ENCODE measurements at places on chromosomes 1 and 21. TPM values are rescaled to one million over a fixed set of nuclear protein-coding genes. Genes with fewer than 3 reads are reported as not detected.

ILDR2 gene
- total RNA-seq, result 0.38 TPM

CFHR5 gene
- not detected for total RNA-seq

SPATC1L gene
- total RNA-seq, result 6.2 TPM

SLFNL1 gene
- total RNA-seq, result not detected

RAB3B gene
- 96.5 TPM for total RNA-seq

KLHDC9 gene
- 5.3 TPM for total RNA-seq

RAB42 gene
- 0.46 TPM for total RNA-seq

MAP1LC3C gene
- total RNA-seq, result not detected

RHOU gene
- total RNA-seq, result 1.7 TPM

RGS7 gene
- total RNA-seq, result 0.10 TPM

SH3BGR gene
- 4.0 TPM for total RNA-seq

THEMIS2 gene
- total RNA-seq, result 1.1 TPM

CRB1 gene
- 0.27 TPM for total RNA-seq

RGS13 gene
- total RNA-seq, result not detected

ANGPTL3 gene
- not detected for total RNA-seq

PRKAA2 gene
- 62.4 TPM for total RNA-seq

ZNF648 gene
- total RNA-seq, result not detected

CYP4A11 gene
- not detected for total RNA-seq

LAX1 gene
- not detected for total RNA-seq

KRTAP7-1 gene
- not detected for total RNA-seq

GPA33 gene
- total RNA-seq, result not detected

MTFR1L gene
- total RNA-seq, result 27.2 TPM

OR2T29 gene
- not detected for total RNA-seq

IL19 gene
- not detected for total RNA-seq

Measured in NCI-H460 (cell line).